ENCODE measurements at places on chromosomes 12 and 14.

- DNase-seq: no peak
Observed at GRCh38 chr12:124765581-124766489, 97.8 kb downstream of the SCARB1 start.

DNA sequence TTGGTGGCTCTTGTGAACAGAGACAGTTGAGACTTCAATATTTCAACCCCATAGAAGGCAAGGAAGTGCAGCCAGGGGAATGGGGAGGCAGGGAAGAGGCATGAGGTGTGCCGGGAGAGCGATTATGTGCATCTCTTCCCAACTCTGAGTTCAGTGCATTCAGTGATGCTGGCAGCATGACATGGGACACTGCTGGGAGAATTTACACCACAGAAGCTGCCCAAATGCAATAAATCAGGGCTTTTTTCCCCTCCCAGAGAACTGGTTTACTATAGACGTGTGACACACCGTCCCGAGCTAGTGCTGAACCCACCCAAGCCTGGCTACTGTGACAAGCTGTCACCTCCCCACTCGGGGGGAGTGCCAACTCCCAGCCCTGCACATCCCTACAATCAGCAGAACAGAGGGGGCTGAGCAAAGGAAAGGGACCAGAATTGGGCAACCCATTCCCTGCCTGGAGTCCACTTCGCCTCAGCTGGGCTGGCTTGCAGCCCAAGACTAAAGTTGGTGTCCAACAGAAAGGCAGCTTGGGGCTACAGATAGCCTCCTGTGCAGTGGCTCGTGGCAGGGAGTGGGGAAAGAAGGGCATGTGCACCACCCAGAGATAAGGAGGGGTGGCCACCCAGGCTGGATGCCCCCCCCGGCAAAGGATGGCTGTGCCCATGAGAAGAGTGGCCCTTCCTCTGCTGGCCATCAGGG, 16.7 kb downstream of the AHSA1 start:
- DNase-seq: no peak

DNA sequence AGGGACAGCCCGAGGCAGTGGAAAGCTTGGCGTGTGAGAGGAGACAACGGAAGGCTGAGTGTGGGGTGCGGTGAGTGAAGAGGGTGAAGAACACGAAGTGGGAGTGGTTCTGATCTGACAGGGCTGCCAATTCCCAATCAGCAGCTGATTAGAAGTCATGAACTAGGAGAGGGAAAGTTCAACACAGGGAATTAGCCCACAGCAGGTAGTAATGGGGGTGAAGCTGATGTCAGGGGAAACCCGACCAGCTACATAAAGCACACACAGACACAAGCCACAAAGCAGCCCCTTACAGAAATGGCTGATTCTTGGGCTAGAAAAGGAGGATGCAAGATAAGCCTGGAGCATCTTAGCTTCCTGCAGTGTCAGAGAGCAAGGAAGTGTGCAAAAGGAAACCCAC, 47.5 kb upstream of the TCL1A start:
- DNase-seq: no peak

DNA sequence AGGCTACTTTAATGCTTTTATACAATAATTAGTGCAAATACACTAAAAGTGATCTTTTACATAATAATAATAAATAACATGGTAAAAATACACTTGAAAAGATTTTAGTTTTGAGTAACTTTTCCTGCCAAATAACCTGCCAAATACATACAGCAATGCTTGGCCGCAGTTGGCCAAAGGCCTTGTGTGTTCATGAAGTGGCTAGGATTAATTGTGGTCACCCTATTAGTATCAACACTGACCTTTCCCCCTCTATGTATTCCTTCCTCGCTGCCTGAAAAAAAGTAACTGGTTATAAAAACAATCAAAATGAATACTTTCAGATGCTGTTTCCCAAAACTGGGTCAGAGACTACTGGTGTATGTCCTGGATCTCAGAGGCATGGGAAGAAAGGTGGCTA, 34.3 kb downstream of the KICS2 start:
- DNase-seq: no peak

- DNase-seq: no peak
Observed at GRCh38 chr12:122665759-122666158, 37.4 kb downstream of the HCAR2 start.

GRCh38 chr12:95126736-95127135, 53.3 kb upstream of the NR2C1 start:
- no peak for DNase-seq

DNA sequence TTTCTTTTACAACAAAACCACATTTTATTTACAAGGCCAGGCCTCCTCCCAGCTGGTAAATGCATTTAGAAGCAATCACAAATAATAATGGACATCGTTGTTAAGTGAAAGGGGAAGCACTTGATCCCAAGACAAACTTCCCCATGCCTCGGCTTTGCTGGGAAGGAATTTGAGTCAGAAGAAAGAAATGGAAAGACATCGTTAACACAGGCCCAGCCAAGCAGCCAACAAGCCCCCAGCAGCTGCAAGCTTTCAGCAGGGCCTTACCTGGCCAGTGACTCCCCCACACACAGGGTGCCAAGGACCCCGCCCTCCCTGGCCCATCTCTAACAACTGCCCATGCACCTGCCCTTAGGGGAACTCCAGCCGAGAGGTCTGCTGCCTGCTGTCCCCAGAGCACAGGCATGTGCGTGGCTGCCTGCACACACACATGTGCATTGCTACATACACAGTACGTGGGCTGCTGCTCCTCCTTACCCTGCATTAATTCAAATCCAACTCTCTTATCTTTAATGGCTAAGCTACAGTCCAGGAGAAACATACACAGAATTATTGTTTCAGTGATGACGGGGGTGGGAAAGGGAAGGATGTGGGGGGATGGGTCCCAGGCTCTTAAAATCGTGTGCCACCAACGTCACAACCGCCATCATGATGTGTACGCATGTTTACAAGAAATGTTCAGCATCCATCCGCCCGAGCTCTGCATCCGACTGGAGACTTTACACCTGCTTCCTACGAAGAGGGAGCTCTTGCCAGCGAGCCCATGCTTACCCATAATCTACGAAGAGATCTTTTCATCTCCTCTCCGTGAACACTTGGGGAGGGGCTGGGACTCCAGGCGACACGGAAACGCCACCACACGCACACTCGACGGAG, 9.8 kb downstream of the BCL11B start:
- no peak for DNase-seq

GRCh38 chr14:35822501-35822900, 3.6 kb upstream of the BRMS1L start:
- DNase-seq: no peak

DNA sequence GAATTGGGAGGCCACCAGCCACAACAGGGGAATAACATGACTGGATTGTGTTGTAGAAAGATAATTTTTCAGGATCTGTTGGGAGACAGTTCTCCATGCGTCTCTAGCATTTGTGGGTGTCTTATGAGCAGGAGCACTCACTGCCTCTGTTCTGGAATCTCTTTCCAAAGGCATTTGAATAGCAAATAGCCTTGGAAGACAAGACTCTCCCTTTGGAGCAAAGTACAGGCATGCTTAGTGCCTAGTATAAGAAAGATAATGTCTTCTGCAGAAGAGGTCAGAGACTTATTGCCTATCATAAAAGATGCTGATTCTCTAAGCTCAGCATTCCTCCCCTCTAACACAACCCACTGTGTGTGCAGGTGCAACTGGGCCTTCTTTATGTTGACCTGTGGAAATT, 58.3 kb downstream of the VCPKMT start:
- no peak for DNase-seq
